ENCODE measurements at places on chromosomes 5 and 9.

DNA sequence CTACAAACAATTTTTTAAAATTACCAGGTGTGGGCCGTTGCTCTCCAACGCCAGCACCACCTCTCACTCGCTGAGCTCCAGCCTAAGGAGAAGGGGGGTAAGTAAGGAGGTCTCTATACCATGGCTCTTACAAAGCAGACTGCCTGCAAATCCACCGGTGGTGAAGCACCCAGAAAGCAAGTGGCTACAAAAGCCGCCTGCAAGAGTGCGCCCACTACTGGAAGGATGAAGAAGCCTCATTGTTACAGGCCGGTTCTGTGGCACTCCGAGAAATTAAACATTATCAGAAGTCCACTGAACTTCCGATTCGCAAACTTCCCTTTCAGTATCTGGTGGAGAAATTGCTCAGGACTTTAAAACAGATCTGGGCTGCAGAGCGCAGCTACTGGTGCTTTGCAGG lies 46.0 kb downstream of the CDO1 start:
- peak; percentile 6 for DNase-seq

- no peak for DNase-seq
These were observed 37.0 kb downstream of the HACD4 start for GRCh38 chr9:20994486-20994885.

- no peak for DNase-seq
These were observed 6.4 kb upstream of the ZFR start for GRCh38 chr5:32450952-32451351.

GRCh38 chr9:80934095-80934494 lies 755.3 kb downstream of the TLE1 start:
- no peak for DNase-seq

- no peak for DNase-seq
These were observed 39.3 kb downstream of the B4GALT1 start for GRCh38 chr9:33127881-33128280.

- no peak for DNase-seq
These were observed 42.8 kb upstream of the ZSWIM6 start for GRCh38 chr5:61289241-61289640.

- DNase-seq: no peak
These were observed 96.2 kb downstream of the OLFM1 start for GRCh38 chr9:135183528-135184180.

- no peak for DNase-seq
These were observed 48.2 kb downstream of the CXXC5 start for GRCh38 chr5:139696167-139696893.

DNA sequence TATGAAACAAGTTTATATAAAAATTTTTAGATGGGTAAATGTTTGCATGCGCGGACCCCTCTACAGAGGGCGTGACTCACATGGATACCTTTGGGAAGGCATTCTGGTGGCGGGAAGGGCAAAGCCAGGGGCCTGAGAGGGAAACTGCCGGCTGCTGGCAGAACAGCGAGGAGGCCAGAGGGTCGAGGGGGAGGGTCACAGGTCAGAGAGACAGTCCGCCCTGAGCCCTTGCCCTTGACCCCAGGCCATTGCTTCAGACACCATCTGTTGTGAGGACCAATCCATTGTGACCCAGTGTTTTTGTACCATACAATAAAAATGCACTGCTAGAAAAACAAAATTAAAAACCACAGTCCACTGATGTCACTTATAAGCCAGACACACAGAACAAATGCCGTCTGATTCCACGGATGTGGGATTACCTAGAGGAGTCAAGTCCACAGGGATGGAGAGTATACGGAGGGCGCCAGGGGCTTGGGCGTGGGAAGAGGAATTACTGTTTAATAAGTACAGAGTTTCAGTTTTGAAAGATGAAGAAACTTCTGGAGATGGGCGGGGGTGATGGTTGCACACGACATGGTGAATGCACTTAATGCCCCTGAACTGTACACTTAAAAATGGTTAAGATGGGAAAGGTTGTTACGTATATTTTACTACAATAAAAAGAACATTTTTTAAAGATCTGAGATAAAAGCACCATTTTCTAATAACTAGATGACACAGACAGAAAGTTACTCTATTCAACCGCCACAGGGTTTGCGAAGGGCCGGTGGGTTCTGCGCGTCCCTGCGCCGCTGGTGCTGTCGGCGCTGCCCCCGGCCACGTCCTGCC lies 12.0 kb downstream of the BTNL9 start:
- no peak for DNase-seq

DNA sequence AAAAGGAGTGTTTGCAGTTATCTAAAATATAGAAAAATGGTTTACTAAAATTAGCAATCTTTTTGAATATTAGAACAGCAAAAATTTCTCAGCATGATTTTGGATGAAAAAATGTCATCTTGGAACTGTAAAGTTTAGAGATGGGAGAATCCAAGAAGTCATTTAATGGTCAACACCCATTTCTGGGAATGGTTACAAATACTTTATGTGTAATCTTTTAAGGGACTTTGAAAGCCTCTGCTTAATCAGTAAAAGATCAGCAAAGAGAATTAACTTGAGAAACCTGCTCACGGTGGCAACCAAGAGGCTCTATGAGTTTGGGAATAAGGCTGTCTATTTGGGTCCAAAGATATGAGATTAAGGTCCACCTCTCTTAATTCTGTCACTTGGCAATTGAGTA lies 13.0 kb downstream of the C1QTNF3 start:
- DNase-seq: no peak

DNA sequence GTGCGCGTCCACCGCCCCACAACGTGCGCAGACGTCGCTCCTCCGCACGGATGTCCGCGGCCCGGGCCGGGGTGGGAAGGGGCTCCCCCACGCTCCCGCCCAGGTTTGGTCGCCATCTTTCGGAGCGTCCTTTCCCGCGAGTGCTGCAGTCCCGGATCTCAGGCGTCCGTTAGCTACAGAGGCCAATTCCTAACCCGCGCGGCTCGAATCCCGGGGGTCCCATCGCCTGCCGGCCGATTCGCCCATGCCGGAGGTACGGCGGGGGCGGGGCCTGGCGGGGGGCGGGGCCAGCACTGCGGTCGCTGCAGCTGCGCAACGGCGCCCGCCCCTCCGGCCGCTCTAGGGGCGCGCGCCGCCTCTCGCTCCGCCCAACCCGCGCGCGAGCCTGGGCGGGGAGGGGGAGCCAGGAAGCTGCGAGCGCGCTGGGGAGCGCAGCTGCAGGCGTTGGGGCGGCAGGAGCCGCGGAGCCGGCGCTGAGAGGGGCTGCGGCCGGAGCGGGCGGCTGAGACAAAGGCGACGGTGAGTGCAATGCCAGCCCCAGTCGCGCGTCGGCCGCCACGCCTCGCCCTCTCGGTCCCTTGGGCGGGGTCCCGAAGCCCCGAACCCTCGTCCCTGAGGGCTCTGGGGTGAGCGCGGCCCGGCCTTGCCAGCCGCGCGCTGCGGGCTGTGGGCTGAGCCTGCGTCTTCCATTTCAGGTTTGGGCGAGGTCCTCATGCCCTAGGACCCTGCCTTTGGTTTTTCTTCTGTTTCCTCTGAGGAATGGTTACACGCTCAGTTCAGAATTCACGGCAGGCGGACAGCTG lies at the start of gene CDC42SE2:
Gene CDC42SE2, plus strand, starts transcription at position 406 of the 803 bp plus-strand sequence. CDS start 95,441 bp downstream, outside the sequence.
- peak; percentile 92 for DNase-seq

DNA sequence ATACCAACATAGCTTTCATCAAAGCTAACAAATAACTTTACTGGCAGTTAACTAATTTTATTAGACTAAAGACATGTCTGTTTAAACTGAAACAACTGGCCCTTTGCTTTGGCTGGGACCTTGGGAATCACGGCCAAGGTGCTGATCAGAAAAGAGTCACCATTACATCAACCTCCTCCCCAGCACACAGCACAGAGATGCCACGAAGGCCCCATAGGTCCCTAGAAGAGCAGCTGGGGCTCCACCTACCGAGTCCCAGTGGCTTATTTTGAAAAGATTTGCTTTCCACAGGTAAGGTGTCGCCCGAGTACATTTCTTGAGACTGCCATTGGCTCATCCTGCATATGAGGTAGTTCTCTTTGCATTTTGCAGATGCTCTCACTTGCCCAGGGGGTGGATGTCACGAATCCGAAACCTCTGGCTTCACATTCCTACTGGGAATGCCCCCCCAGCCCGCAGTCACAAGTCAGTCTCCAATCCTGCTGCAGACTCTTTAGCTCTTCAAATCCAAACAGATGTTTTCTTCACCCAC lies 18.8 kb upstream of the HSD17B3 start:
- no peak for DNase-seq

- no peak for DNase-seq
These were observed 478.7 kb downstream of the PRR16 start for GRCh38 chr5:120942596-120943350.

DNA sequence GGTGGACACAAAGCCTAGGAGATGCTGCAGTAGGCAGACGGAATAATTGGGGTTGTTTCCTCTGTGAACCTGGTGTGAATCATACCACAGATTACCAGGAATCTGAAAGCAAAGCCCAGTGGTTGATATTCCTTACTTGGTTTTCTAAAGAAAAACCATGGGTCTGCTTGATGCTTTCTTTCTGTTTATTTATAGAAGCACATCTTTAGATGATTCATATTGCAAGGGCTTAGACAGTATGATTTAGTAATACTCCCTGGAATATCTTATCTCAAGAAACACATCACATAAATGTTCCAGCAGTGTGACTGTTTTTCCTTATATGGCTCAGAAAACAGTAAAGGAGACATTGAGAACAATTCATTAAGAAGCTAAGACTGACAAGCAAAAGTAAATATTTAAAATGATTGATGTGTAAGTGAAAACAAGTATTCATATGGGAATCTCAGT lies 623.3 kb downstream of the RAB3C start:
- DNase-seq: no peak

- no peak for DNase-seq
These were observed 166.9 kb upstream of the IL12B start for GRCh38 chr5:159497221-159497620.

DNA sequence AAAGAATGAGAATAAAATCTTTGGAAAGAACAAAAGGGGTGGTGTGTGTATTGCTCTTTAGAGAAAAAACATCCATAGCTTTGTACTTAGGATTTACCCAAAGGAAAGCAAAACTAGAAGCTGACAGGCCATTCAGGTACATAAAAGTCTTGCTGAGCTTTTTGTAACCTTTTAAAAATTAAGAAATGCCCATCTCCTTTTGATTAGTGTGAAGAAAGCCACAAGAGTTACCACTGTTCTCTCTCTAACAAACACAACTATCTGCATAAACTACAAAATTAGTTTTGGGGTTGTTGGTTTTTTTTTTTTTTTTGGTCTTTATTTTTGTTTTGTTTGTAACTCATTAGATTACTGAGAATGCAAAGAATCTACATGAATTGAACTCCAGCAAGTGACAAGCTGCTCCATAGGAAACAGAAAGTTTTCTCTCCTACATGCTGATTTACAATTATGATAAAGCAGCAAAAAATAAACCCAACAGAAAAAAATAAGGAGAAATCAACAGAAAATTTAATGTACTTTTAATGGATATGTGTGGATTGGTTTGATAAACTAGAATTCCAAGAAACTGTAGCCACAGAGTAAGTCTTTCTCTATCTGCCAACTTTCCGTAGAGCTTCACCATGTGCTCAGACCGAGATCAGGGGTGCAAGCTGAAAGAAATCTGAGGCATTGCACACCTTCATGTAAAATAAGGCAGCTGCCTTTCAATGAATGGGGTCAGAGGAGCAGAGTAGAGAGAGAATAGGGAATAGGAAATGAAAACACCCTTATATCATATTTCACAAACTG lies 12.3 kb downstream of the BAAT start:
- no peak for DNase-seq

- no peak for DNase-seq
These were observed 89.7 kb upstream of the CCDC152 start for GRCh38 chr5:42666869-42667268.

GRCh38 chr5:122612901-122613300 lies 162.0 kb upstream of the SNX2 start:
- no peak for DNase-seq

DNA sequence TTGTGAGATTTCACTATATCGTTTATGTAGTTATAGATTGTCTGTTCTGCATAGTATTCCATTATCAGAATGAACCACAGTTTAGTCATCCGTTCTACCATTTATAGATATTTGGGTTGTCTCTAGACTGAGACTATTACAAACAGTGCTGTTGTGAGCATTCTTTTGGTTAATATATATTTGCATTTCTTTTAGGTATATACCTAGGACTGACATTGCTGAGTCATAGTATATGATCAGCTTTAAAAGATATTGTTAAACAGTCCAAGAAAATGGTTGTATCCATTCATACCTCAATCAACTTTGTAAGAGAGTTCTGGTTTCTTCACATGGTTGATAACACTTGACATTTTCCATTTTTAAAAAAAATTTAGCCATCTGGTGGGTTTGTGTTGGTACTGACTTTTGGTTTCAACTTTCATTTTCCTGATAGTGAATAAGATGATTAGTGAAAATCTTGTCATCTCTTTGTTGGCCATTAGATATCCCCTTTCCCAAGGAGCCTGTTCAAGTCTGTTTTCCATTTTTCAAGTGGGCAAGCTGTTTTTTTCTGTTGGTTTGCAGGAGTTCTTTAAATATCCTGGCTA lies 22.9 kb upstream of the ADAM19 start:
- no peak for DNase-seq

DNA sequence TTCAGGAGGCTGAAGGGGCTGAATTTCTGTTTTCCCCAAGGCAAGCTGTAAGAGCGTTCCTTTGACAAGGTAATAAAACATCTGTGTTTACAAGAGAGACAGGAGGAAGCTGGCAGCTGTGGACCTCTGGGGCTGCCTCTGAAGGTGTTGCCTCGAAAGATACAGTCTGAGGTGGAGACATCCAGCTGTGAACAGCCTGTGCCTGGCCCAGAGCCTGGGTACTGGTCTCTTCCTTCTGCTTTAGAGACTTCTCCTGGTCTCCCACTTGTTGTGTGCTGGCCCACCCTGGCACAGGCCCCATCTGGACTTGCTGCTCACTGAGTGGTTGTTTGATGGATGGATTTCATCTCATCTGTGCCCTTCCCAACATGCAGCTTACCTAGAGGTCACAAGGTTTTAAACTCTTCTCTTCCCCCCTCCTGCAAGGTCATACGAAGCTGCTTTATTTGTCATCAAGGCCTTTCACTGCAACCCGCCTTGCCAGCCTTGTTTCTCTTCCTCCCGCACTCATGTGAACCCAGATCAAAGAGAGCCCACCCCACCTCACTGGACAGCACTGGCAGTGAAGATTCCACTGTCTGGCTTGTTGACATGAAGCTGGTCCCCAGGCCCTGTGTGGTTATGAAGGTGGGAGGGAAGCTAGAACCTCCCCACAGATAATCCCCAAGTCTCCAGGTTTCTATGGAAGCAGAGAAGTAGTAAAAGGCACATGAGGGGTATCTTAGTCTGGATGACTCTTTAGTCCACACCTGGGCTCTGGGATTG lies 35.0 kb upstream of the ALDH1B1 start:
- DNase-seq: no peak

DNA sequence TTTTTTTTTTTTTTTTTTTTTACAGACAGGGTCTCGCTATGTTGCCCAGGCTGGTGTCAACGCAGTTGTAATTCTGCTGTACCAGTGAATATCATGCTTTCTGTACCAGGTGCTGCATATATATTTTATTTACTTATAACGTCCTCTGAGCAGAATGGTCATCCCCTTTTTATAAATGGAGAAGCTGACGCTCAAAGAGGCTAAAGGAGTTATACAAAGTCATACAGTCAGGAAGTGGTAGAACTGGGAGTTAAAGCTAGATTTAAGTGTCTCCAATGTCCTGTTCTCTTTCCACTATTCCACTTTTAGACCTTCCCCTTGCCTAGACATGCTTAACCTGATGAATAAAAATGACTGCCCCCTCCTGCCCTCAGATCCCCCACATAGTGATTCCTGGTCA lies 1.2 kb upstream of the SIL1 start:
- DNase-seq: no peak

GRCh38 chr5:62494772-62495171 lies 82.2 kb downstream of the IPO11 start:
- DNase-seq: no peak

- no peak for DNase-seq
These were observed 227.8 kb downstream of the SEMA5A start for GRCh38 chr5:9318031-9318430.

Measured in thymus (tissue), 14 donors.